Occipital lobe (tissue), 3 donors: ENCODE measurements at places on chromosomes 7 and 10.
A peak's percentile ranks its signal among the peaks of the same experiment; 100 is the strongest.

DNA sequence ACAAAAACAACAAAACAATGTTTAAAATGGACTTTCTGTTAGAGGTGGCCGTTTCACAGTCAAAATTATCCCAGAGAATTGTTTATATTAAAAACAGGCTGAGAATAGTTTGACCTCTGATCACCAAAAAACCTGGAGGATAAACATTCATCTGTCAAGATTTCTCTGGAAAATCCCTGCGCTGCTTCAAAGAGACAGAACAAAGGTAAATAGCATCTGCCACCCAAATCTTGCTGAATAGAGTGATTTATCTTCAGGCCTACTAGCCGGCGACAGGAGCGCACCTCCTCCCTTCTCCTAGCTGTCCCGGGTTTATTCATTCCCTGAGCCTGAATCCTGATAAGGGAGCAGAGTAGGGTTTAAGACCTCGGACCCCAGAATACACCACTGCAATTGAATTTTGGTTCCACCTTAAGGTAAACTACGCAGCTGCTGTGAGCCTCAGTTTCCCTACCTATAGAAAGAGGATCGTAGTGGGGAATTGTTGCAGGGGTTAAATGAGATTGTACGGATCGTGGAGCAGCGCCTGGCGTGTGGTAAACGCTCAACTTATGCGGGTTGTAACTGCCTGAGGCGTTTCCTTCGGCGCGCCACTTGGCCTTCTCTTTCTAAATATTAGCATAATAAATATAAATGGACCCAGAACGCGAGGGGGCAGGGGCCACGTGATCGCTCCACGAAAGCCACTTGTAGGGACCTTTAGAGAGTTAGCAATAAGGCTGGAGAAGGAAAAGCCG lies 498 bp upstream of the ST7 start:
- peak; percentile 48 for DNase-seq

DNA sequence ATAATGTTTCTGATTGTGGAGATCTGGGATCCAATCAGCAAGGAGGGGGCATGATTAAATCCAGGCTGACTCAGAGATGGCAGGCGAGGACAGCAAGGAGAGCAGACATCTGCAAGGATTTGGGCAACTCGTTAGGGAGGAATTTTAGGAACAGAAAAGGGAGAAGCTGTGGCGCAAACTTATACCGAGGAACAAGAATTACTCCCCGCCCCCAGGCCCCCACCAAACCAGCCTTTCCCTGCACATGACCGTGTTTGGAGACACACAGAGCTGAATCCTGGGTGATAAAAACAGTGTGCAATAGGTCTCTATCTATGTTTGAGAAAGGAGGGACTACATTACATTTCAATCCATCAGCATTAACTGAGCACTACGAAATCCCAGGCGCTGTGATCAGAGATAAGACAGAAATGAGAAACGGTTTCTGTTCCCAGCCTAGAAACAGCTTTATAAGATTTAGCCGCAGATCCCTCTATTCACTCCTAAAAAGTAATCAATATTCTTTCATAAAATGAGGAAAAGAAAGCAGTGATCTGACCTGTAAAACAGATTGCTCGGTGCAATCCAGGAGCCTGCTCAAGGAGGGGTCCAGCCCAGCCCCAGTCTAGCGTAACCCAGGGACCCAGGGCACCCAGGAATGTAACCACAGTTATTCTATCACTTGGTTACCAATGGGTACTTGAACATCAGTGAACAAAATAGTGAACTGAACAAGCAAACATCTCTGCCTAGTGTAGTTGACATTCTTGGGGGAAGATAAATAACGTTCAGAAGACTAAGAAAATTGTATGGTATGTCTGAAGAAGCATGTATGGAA lies 37.2 kb upstream of the RAPGEF5 start:
- peak; percentile 62 for DNase-seq

DNA sequence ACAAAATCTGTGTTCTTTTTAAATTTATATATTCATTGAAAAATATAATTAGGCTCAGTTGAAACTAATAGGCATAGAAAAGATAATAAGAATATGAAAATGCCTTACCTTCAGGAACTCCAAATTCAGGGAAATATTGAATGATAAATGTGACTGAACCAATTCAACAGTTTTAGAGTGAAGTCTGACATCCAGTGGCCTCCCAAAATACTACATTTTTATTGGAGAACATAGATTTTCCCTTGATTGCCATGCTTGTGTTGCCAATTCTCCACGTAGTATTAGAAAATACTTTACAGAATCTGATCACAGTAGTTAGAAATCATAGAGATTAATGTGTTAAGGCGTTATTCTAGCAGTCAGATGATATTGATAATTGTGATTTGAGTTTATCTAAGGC lies 1246.7 kb downstream of the GATA3 start:
- no peak for DNase-seq

DNA sequence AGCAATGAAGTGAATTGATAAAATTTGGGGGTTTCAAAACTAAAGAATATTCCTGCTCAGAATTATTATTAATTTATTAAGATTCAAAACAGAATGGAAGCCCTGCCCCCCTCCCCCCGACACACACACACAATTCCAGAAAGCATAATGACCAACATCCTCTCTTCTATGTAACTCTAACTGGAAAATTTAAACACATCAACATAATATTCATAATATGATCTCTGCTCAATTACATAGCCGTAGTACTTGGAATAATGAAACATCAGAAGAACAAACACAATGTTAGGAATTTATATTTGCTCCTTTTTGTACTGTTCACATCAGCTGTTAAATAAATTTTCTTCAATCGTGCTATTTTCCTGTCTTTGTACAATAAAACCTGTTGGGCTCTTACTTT lies 20.8 kb downstream of the PCLO start:
- DNase-seq, result no peak

GRCh38 chr7:94943134-94943533 lies 35.7 kb downstream of the PPP1R9A start:
- DNase-seq, result no peak

DNA sequence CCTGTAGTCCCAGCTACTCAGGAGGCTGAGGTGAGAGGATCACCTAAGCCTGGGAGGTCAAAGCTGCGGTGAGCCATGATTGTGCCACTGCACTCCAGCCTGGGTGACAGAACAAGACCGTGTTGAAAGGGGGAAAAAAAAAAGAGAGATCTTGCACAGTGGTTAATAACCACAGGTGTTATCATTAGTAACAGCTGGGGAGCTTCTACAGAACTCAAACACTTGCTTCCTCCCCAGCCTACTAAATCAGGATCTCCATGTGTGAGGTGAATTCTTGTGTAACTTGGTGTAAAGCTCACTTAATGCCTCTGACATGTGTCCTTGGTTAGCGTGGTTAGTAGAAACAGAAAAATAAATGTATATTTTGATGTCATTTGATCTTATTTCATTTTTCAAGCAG lies 43.9 kb upstream of the BMS1 start:
- DNase-seq, result no peak

GRCh38 chr10:132407243-132407746 lies 10.3 kb downstream of the PWWP2B start:
- DNase-seq, result no peak

GRCh38 chr7:93935102-93935501 lies 13.6 kb downstream of the GNG11 start:
- DNase-seq, result no peak

- no peak for DNase-seq
These were observed 13.5 kb upstream of the CACUL1 start for GRCh38 chr10:118768041-118768919.

GRCh38 chr7:24444666-24445440 lies 128.4 kb upstream of the PALS2 start:
- no peak for DNase-seq

DNA sequence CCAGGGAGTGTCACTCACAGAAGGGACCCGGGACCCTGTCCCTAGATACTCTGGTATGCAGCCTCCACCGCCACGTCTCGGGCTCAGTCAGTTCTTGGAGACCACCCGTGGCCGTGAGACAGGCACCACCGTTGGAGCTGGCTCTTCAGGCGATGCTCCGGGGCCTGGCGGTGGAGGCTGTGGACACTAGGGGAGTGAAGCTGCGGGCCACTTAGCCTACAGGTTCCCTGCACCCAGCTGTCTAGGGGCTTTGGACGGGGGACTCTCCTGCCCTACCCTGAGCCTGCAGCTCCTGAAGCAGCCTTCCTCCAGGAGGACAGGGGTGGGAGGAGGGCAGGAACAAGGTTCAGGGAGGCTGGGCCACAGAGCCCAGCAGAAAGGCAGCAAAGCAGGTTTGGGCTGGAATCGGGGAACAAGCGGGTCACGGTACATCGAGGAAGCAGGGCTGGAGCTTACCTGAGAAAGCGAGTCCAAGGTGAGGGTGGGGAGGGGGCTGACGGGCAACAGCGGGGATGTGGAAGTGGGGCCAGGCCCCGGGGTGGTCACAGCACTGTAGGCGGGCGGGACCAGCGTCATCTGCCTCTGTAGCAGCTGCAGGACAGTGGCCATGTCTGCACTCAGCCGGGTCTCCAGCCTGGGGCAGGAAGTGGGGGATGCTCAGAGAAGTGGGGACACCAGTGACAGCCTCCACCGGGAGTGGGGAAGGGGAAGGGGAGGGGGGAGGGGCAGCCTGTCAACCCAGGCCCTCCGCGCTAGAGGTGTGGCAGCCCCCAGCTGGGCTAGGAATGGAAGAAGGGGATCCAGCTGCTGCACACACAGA lies 31.5 kb downstream of the KCNH2 start:
- no peak for DNase-seq

DNA sequence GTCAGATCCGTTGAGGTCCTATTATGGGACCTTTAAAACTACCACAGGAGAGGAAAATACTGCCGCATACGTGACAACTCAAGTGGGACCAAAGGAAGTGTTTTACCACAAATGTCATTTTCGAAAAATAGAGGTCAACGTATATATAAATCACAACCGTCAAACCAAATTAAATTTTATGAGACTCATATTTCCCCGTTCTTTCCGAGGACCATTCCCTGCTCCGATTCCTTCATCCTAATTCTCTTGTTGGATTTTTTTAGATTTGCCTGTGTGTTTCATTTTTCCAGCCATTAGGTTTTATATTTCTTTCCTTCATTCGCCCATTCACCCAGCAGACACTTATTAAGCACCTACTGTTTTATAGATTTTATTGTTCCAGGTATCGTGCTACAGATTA lies 583.9 kb upstream of the FOXK1 start:
- DNase-seq, result no peak

DNA sequence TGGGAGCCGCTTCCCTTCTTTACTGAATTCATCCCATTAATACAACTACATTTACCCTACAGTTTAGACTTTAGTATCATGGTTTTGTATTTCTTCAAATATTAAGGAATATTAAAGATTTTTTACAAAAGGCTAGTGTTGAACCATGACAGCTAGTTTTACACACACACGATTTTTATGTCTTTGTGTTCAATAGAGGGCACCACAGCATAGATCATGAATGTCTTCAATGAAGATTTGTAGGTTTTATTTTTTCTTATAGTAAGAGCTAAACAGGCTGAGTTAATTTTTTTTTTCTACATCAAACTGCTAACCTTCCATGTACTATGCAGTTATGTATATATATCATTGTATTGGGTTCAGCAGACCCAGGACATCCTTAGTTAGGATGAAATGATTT lies 76.9 kb downstream of the SNX10 start:
- DNase-seq, result no peak

- no peak for DNase-seq
These were observed 259.8 kb upstream of the AOAH start for GRCh38 chr7:36984041-36984521.

DNA sequence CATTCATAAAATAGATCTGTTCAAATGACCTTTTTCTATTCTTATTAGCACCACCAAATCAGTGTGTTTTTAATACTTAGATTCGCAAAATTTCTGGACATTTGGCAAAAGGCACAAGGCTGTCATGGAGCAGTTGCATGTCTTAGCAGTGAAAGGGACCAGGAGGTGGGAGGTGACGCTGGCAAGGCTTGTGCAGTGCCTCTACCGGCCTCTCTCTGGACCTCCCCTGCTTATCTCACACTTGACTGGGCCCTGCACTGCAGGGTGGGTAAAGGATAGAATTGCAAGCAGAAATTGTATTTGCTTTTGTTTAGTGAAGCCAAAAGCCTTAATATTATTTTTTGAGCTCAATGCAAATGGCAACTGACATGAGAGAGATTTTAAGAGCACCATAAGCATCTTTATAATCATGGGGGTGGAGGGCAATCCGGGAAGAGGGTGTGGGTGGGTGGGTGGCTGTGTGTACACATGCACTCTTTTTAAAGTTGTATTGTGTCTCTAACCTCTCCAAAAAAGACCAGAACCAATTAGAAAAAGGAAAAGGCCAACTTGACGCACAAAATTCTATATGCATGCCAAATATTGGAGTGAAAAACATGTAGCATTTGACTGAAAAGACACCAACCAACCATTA lies 106.3 kb downstream of the WNT2 start:
- no peak for DNase-seq

GRCh38 chr10:48519481-48520183 lies 85.2 kb downstream of the ARHGAP22 start:
- DNase-seq, result no peak

DNA sequence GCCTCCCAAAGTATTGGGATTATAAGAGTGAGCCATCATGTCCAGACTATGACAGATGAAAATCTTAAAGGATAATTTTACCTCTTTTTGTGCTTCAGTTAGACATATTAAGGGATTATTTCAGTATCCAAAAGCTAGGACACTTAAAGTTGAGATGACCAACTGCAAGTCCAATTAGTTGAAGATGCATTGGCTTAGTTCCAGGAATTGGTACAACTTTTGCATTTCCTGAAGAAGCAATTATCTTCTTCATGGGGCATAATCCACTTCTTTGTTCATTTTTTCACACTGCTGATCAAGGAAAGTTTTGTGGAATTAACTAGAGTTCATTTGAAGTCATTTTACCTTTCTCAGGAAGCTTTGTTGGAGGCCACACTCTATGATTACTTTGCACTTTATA lies 72.0 kb upstream of the HECW1 start:
- no peak for DNase-seq

- DNase-seq, result no peak
These were observed 69.1 kb upstream of the COMTD1 start for GRCh38 chr10:75304741-75305390.

DNA sequence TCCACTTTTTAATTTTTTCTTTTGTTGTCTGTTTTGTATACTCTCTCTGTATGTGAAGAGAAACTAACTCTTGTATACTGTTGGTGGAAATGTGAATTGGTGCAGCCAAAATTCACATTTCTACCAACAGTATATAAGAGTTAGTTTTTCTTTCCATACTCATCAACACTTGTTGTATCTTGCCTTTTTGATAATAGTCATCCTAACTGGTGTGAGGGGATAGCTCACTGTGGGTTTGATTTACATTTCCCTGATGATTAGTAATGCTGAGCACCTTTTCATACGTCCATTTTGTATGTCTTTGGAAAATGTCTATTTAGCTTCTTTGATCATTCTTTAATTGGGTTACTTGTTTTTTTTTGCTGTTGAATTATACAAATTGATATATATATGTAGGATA lies 375.5 kb upstream of the IGFBP3 start:
- no peak for DNase-seq

DNA sequence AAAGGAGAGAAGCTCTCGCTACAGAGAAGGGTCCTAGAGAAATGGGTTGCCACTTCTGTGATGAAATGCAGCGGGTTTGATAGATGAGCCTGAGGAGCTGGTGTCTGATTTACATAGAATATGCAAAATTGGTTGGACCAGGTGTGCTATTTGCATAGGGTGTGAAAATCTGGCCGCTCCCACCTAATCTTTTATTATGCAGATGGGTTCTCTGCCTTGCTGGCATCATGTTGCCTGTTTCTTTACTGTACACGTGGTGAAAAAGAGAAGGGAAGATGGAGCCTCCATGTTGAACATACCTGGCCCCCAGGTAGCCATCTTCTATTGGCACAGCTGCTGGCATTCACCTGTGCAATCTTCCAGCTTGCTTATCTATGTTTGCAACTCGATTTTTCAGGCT lies 212.2 kb downstream of the ANKRD7 start:
- no peak for DNase-seq

- no peak for DNase-seq
These were observed 127.6 kb downstream of the CCNY start for GRCh38 chr10:35463878-35464277.

GRCh38 chr7:121428855-121429489 lies 32.9 kb upstream of the FAM3C start:
- no peak for DNase-seq
